Activated CD8-positive, alpha-beta T cell treated with anti-CD3 and anti-CD28 coated beads for 36 hours (primary cell): ENCODE measurements at places on chromosomes 11 and 22. TPM values are rescaled to one million over a fixed set of nuclear protein-coding genes. Genes with fewer than 3 reads are reported as not detected.
A peak's percentile ranks its signal among the peaks of the same experiment; 100 is the strongest.

Gene APOC3
- total RNA-seq, result not detected

Gene SPTBN2
- 1.4 TPM for total RNA-seq

Gene IL10RA
- 73.3 TPM for total RNA-seq

Gene PVALB
- not detected for total RNA-seq

Gene TRPM5
- not detected for total RNA-seq

Gene P4HA3
- not detected for total RNA-seq

Gene CARD18
- total RNA-seq, result not detected

Gene RASL10A
- not detected for total RNA-seq

DNA sequence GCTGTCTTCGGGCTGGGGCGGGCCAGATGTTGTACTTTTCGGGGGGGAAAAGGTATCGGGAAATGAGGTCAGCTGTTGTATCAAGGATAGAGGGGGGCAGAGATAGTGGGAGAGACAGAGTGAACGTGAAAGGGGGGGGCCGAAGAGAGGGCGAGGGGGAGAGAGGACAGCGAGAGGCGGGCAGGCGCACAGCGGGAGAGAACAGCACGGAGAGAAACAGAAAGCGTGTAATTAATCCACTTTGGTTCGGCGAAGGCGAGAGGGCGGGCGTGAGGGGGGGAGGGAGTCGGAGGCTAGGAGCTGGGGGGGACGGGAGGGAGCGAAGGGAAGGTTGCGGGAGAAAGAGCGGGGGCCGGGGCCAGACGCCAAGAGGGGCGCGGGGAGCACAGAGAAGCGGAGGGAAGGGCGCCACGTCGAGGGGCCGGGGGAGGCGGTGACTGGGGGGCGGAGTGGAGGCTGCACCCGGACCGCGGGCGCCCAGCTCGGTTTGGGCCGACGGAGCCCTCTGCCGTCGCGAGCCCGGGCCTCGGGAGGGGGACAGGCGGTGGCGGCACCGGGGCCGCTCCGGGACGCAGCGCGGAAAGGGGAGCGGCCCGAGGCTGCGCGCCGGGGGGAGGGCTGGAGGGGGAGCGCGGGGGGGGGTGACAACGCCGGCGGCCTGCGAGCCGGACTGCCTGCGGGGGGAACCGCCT is 612 bp downstream of the IGF2 start:
- no peak overlapping the region for H3K27ac ChIP-seq
- H3K36me3 ChIP-seq, result no peaks in the 10 kb centered on the region
- peaks cover 32% of the 10 kb centered on the region for H3K4me1 ChIP-seq

DNA sequence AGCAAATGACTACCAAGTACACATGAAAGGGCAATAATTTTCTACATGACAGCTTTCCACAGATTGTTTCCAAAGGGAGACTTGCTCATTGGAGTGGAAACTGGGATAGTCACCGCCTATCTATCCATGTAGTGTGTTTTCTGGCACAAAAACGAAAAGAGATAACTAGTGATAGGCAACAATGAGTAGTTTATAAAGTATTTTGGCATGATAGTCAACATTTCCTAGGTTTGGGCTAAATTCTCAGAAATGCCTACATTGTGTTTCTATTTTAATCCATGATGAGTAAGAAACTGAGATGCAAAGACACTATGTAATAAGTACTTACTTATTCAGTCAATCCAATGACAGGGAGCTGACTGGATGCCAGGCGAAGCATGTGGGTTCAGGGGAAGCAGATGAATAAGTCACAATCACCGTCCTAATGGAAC is 1129.1 kb downstream of the DLG2 start:
- no peaks in the 10 kb centered on the region for H3K27me3 ChIP-seq
- no peak overlapping the region for H3K27ac ChIP-seq
- H3K4me1 ChIP-seq, result no peaks in the 10 kb centered on the region
- H3K36me3 ChIP-seq, result no peaks in the 10 kb centered on the region

DNA sequence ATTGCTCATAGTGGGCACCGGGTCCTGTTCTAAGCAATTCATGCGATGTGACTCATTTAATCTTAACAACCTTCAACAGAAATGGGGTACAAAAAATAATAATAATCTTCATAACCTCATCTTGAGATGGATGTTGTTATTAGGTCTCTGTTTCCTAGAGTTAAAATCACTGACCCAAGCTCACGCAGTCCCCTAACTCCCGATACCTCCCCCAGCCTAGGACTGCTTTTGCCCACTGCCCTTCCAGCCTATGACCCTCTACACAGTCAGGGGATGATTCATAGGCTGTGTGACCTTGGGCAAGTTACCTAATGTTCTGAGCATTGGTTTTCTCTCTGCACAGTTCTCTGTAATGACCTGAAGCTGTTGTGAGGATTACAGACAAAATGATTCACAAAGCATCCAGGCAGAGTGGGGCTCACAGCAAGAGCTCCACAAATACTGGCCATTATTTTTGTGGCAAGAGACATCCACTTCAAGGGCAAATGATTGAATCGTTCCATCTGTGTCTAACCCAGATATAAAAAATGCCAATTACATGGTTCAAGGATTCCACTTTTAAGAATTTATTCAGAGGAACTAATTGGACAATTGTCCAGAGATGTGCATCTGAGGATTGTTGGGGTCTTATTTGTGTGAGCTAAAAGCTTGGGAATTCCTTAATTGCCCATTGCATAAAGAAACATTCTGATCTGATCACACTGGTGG is 20.0 kb downstream of the MTFP1 start:
- H3K36me3 ChIP-seq, result no peaks in the 10 kb centered on the region
- no peak overlapping the region for H3K27ac ChIP-seq
- H3K4me3 ChIP-seq, result no peak overlapping the region
- DNase-seq, result no peak
- H3K4me1 ChIP-seq, result peaks cover 21% of the 10 kb centered on the region
- H3K27me3 ChIP-seq, result peaks cover 31% of the 10 kb centered on the region

DNA sequence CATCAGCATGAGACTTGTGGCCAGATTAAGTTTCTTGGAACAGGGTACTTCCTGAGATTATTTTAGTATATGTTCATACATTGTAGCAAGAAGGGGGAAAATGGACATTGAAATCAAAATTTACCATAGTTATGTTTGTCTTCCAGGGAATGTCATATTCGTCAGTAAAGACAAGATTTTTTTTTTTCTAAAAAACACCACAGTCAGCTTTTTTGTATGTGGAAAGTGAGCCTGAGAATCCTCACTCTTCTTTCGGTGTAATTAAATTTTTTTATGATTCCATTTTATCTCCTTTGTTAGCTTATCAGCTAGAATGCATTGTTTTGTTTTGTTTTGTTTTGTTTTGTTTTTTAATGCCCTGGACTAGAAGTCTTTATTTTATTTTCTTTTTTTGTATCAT is 31.5 kb upstream of the LIPT2 start:
- no peak overlapping the region for H3K27ac ChIP-seq
- DNase-seq, result no peak
- H3K36me3 ChIP-seq, result no peaks in the 10 kb centered on the region

GRCh38 chr22:27866135-27867084 is 52.6 kb downstream of the PITPNB start:
- no peaks in the 10 kb centered on the region for H3K27me3 ChIP-seq
- H3K4me1 ChIP-seq, result peaks cover 52% of the 10 kb centered on the region
- peak overlapping the region; percentile 86 for H3K27ac ChIP-seq
- H3K36me3 ChIP-seq, result peaks cover 57% of the 10 kb centered on the region

GRCh38 chr11:88448131-88448670 is 110.7 kb upstream of the CTSC start:
- no peak for DNase-seq
- no peak overlapping the region for H3K27ac ChIP-seq
- H3K4me1 ChIP-seq, result no peaks in the 10 kb centered on the region
- no peaks in the 10 kb centered on the region for H3K27me3 ChIP-seq
- H3K36me3 ChIP-seq, result no peaks in the 10 kb centered on the region

DNA sequence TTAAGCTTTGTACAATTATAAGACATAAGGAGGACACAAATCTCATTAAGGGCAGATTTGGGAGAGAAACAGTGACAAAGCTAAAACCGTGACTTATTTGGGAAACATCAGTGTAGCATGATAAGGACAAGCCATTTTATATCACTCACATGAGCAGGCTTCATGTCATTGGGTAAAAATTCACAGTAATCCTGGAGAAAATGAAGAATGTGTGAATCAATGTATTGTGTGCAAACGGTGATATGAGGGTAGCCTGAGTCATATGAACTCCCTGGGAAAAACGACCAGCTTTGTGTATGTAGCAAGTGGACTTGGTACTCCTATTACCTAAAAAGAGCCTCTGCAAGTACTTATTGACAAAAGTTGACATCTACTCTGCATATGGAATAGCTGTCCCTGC is 6.0 kb upstream of the TRIM34 start:
- no peak overlapping the region for H3K4me3 ChIP-seq
- no peaks in the 10 kb centered on the region for H3K36me3 ChIP-seq
- H3K27me3 ChIP-seq, result no peaks in the 10 kb centered on the region
- peaks cover 5% of the 10 kb centered on the region for H3K4me1 ChIP-seq
- H3K27ac ChIP-seq, result no peak overlapping the region
- DNase-seq, result no peak

DNA sequence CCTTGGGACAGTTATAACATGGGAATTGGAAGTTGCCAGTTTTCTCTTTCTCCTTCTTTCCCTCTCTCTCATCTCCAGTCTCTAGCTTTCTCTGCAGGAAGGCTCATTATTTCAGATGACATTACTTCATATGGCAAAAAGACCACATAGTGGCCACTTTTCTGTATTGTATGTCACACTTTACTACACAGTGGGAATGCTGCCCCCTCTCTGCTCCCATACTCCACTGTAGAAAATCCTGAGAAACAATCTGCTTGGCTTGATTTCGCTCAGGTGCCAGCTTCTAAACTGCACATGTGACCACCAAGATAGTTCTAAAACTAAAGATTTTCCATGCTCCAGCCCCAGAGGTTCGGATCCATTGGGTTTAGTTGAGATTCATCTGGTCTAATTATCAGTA is 860.7 kb upstream of the CCDC90B start:
- no peaks in the 10 kb centered on the region for H3K4me1 ChIP-seq
- no peaks in the 10 kb centered on the region for H3K36me3 ChIP-seq
- no peak overlapping the region for H3K4me3 ChIP-seq
- H3K27me3 ChIP-seq, result no peaks in the 10 kb centered on the region

DNA sequence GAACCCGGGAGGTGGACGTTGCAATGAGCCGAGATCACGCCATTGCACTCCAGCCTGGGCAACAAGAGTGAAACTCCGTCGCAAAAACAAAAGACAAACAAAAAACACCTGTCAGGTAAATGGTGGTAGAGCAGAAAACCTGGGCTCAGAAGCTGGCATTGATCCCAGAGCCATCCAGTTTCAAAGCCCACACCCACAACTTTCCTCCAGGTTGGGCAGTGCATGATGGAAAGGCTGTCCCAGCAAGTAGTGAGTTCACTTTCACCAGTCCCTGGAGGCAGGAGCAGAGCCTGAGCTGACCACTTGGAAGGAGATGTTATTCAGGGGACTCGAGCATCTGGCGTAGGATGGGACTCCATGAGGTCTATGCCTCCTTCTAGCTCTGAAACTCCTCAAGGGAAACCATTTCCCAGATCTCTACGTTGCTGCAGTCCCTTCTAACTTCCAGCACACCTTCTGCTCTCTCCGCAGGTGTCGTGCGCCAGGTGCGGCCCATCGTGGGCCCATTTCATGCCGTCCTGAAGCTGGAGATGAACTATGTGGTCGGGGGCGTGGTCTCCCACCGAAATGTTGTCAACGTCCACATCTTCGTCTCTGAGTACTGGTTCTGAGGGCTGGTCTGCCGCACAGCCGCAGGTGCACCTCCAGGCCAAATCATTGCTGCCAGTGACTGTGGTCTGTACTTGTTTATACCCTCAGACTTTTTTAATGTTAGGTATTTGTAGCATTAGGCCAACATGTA is 71.6 kb upstream of the ATXN10 start:
- no peak overlapping the region for H3K27ac ChIP-seq
- no peaks in the 10 kb centered on the region for H3K36me3 ChIP-seq
- H3K4me3 ChIP-seq, result no peak overlapping the region
- H3K27me3 ChIP-seq, result peaks cover 2% of the 10 kb centered on the region
- no peaks in the 10 kb centered on the region for H3K4me1 ChIP-seq
- DNase-seq, result no peak

DNA sequence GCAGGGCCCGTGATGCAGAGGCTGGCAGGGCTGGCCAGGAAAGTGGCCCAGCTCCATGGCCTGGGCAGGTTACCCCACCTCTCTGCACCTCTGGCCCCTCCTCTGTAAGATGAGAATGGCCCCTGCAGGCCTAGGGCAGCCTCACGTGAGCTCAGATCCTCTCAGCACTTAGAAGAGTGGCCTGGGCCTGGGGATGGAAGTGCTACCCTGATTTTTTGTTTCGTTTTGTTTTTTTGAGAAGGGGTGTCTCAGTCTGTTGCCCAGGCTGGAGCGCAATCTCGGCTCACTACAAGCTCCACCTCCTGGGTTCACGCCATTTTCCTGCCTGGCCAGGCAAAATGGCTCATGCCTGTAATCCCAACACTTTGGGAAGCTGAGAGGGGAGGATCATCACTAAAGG is 982 bp downstream of the APOBEC3H start:
- H3K36me3 ChIP-seq, result no peaks in the 10 kb centered on the region
- no peaks in the 10 kb centered on the region for H3K27me3 ChIP-seq
- DNase-seq, result peak; percentile 32
- H3K27ac ChIP-seq, result peak overlapping the region; percentile 92
- H3K4me3 ChIP-seq, result peak overlapping the region; percentile 74
- peaks cover 73% of the 10 kb centered on the region for H3K4me1 ChIP-seq

DNA sequence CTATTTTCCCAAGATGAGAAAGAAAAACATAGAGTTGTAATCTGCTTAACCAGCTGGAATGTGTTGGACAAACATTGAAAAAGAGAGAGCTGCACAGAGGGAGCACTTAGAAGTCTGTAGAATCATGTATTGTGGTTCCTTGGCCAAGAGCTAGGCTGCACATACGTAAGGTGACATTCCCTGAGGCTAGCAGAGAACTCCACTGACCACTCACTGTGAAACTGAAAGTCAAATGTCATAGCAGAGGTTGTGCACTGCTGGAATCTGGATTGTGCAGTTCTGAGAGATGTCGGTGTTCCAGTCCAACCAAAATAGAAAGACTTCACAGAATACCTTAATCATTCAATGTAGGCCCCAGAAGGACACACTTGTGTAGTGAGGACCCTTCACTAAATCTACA is 772.8 kb upstream of the RAG2 start:
- H3K36me3 ChIP-seq, result no peaks in the 10 kb centered on the region
- H3K27me3 ChIP-seq, result no peaks in the 10 kb centered on the region
- H3K27ac ChIP-seq, result no peak overlapping the region
- H3K4me3 ChIP-seq, result no peak overlapping the region
